ENCODE measurements at places on chromosomes 6 and 20.

GRCh38 chr6:144878577-144878976, 593.4 kb downstream of the UTRN start:
- DNase-seq: no peak

- no peak for DNase-seq
Measured at GRCh38 chr6:157187182-157188083, 135.9 kb downstream of the TMEM242 start.

DNA sequence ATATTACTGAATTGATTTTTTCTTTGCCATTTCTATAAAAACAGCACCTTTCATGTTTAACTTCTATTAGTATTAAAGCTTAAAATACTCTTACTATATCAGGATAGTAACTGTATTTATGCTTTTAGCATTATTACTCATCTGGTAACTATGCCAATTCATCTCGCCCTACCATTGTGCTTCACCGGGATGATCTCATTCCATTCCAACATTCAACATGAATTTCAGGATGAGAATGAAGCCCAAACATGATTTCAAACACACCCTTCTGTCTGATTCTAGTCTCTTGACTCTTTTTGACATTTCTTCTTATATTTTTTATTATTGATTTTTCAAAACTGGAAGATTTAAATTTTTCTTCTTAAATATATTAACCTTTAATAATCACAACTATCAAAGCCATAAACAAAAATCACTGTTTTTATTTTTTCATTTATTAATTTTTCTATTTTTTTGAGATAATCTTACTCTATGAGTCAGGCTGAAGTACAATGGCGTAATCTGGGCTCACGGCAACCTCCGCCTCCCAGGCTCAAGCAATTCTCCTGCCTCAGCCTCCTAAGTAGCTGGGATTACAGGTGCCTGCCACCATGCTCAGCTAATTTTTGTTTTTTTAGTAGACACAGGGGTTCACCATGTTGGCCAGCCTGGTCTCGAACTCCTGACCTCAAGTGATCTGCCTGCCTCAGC, 46.7 kb downstream of the GJA1 start:
- no peak for DNase-seq

- DNase-seq: no peak
Measured at GRCh38 chr20:52500157-52500556, 308.6 kb upstream of the ZFP64 start.

DNA sequence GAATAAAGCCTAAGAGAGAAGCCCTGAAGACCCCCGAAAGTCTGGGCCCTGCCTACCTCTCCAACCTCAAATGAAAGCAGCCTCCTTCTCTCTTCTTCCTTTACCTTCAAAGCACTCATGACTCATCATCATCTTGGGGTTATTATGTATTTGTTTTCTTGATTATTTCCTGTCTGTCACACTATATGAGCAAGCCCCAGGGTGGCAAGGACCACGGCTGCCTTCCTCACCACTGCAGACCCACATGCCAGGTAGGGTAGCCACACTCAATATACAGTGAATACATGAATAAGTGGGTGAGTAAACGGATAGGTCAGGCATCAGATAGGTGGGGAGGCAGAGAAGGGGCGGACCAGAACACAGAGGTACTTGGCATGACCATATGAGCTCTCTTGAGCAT, 8.8 kb downstream of the WFDC3 start:
- DNase-seq: no peak

DNA sequence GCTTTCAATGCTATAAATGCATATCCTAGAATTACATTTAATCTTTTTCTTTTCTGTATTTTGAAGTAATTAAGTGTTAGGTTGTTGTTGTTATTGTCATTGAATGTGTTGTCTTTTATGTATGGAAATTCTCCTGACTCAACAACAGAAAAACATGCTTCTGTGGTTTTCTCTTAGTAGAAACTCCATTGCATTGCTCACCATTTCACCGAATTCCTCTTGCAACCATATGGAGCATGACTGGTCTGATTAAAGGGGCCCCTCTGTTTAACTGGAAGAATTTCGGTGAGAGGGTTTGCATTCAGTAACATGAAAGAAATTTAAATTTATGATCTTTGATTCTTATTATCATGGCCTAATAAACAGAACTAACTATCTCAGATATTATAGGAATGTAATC, 454.3 kb upstream of the JARID2 start:
- no peak for DNase-seq

DNA sequence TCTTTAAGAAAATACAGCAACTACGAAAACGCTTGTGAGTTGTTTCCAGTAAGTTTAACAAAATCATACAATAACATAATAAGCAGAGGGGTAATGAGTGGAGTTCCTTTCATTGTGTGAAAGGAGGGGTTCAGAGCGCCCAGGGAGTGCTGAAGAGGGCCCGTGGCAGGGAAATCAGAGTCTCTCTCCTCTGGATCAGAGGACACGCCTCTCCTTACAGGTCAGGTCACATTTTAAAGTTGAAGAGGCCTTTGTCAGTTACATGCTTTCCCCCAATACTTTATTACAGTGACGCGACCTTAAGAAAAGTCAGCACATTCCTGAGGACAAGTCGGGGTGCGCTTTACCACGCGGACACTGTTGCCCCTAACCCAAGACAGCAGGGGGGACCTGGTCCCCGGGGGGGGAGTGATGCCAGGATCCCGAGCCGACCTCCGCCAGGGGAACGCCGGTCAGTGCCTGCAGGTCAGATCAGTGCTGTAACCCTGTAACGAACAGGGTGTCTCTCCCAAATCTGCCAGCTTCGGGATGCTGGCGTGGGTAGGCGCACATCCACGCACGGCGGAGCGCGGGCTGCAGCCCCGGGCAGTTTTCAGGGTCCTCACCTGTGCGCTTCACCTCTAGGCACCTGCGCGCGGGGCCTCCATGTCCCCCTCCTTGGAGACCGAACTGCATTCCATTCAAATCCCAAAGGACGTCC, 848 bp downstream of the DACT2 start:
- no peak for DNase-seq

DNA sequence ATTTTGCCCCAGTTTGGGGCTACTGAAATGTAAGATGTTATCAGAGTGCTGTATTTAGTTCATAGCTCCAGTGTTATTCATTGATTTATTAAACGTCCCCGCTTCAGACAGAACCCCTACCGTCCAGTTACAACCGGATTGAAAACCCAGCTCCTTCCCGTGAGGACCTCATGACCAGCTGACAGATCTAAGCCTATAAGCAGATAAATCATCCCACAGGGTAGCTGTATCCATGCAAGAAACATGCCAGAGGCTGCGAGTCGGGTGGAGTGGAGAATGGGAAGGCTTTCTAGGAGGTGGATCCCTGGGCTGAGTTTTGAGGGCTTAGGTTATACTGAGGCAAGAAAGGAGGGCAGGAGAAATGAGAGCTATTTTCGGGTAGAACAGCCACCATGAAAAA, 260.0 kb downstream of the ARID1B start:
- no peak for DNase-seq

- no peak for DNase-seq
Measured at GRCh38 chr6:121321282-121321681, 13.0 kb downstream of the TBC1D32 start.

- DNase-seq: no peak
Measured at GRCh38 chr6:78611102-78611620, 256.2 kb upstream of the IRAK1BP1 start.

- DNase-seq: no peak
Measured at GRCh38 chr6:946546-946945, 253.6 kb upstream of the EXOC2 start.

DNA sequence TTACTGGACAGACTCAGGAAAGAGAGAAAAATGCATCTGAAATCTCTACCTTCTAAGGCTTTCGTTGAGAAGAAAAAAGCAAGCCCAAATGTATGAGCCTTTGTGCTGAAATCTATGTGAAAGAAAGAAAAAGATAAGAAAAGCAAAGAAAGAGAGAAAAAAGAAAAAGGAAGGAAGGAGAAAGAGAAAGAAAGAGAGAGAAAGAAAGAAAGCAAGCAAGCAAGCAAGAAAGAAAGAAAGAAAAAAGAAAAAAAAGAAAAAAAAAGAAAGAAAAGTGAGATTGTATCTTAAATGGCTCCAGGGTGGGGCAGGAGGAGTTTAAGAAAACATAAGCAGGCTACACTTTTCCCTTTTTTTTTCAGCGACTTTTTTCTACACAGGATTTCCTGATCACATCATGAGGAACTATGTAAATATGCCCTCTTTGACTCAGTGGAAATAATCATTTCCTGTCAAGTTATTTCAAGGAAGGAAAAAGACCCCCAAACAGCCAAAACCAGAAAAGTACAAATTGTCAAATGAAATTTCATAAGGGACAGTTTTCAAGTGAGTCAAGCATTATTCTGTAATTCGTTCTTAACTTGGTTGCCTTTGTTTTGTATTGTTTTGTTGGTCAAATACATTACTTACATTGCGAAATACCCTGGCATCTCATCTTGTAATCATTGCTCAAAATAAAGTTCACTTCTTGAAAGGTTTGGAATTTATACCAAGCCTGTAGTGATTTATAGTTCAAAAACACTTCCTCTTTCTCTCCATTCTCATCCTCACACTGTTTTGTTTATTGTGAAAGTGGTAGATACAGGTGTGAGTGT, 79.5 kb upstream of the RNF217 start:
- peak; percentile 18 for DNase-seq

DNA sequence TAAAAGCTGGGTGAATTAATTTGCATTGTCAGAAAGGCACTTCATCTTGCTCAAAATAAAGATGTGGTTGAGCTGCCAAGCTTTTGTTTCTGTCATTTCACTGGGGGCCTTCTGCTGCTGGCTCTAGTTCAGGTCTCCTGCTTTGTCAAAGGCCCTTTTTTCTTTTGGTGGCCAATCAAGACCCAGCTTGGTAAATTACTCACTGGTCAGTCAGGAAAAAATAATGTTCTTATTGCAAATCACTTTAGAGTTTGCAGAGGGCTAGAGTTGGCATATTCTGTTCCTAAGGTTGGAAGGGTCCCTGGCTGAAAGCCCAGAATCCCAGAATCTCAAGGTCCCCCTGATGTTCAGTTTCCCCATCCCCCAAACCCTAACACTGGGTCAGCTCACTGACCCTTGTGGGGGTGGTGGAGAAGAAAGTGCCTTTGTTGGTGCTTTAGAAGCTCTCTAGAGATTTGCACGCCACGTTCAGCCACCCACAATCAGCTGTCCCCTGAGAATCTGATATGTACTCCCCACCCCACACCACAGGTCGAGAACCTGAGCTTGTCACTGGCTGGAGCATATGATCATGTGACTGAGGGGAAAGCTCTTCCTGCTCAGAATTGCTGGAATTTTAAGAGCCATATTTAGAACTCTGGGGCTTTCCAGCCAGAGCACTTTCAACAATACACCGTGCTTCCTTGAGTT, 21.7 kb upstream of the BNIP5 start:
- no peak for DNase-seq

GRCh38 chr20:54047048-54047447, 23.3 kb downstream of the BCAS1 start:
- no peak for DNase-seq

DNA sequence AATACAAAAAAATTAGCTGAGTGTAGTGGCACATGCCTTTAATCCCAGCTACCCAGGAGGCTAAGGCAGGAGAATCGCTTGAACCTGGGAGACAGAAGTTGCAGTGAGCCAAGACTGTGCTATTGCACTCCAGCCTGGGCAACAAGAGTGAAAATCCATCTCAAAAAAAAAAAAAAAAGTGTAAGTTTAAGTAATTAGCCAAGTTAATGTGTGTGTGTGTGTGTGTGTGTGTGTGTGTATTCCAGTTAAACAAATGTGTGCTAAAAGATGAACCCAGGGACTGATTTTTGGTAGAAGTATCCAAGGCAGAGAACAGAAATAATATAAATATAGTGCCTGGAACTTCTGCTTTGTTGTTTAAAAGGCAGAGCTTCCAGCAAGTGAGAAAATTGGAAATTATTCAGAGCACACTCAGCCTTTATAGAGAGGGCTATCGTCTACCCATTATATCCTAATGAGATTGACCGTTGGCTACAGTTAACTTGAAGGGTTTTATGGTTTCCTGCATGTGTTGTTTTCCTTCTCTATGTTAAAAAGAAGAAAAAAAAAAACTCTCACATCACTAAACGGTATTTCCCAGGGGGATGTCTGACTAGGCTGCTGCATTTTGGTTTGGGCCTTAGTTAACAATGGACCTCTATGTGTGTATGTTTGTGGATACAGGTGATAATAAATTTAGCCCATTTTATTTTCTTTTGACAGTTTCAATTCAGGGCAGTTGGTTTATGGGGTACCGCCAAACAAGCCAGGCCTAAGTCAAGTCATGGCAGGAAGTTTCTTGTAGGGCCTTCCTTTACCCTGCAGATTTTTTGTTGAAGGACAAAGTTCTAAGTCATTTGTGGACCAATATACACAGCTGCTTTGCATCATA, 9.8 kb downstream of the SOX4 start:
- DNase-seq: peak; percentile 63

GRCh38 chr6:117783279-117783678, 108.0 kb downstream of the NUS1 start:
- no peak for DNase-seq

- DNase-seq: no peak
Measured at GRCh38 chr20:53180928-53181362, 208.8 kb downstream of the TSHZ2 start.

DNA sequence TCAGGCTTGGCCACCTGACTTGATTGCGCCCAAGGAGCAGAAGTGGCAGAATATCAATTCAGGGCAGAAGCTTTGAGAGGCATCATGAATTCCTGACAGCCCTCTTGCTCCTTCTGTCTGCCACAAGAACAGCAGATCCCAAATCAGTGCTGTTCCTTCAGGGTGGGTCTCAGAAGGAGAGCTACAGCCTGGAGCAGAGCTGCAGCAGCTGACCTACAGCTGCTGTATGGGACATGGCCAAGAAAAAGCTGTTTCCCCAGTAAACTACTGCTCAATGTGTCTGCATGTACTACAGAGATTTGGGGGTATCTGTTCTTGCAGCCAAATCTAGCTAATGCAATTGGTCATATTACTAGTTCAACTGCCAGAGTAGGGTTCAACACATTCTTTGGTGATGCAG, 69.0 kb downstream of the SLC22A3 start:
- DNase-seq: no peak

GRCh38 chr6:152474354-152474753, 162.8 kb downstream of the SYNE1 start:
- no peak for DNase-seq

DNA sequence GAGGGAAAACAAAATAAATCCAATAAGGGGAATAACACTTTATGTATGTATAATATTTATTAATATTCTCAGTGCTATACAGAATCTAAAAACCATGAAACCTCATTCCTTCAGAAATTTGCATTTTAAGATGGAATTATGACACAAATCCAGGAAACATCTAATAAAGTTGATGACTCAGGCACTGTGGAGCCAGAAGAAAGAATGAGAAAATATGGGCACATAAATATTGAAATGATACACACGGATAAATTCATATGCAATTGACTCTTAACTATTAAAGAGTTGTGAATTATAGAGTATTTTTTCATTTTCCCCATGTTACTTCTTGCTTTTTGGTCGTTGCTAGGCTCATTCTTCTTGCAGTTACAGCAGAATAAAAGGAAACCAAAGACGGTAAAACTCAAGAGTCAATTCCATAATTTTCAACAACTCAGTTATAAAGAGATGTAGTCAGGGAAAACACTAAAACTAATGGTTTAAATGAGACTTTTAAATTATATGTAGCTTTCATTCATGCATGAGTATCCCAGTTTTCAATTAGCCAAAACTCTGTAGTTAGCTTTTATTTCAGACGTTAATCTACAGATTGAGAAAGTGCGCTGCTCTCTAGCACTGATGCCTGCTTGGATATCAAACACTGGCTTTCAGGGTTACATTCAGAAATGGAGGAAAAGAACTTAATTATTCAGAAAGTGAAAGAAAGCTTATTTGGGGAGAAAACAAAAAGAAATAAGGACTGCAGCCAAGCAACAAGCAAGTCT, 95.4 kb downstream of the ADGRB3 start:
- no peak for DNase-seq

Measured in KBM-7 (cell line).